Stimulated activated CD8-positive, alpha-beta memory T cell treated with anti-CD3 and anti-CD28 coated beads, Interleukin-2, amount 100 ng/mL, for 1 hour (primary cell): ENCODE measurements at places on chromosomes 6 and 20.

DNA sequence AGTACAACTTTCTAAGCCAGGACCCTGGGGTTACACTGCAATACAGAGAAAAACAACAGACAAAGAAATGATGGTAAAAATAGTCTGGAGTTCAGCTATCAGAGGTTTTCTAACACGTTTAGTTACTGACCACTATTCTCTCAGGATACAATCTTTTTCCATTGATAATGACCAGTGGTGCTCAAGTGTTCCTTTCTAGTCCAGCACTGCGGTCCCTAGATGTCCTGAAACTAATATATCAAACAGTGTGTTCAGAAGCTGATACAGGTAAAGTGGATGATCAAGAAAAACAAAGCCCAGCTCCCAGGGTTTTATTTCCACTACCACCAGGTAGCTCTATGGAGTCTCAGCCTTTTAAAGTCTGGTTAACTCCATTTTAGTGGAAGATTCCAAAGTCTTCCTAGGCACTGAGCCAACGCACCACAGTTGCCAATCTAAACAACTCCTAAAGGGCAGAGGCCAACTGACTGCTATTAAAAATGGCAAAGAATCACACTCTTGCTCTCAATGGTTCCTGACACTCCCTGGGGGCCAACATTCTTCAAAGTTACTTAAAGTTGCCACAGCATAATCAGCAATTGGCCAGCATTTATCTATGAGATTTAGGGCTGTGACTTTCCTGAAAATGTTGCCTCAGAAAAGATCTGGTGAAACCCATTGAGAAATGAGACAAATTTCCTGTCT, 38.2 kb downstream of the DZANK1 start:
- no peak for DNase-seq

- DNase-seq: no peak
These were observed 171.8 kb upstream of the BMP2 start for GRCh38 chr20:6595704-6596103.

DNA sequence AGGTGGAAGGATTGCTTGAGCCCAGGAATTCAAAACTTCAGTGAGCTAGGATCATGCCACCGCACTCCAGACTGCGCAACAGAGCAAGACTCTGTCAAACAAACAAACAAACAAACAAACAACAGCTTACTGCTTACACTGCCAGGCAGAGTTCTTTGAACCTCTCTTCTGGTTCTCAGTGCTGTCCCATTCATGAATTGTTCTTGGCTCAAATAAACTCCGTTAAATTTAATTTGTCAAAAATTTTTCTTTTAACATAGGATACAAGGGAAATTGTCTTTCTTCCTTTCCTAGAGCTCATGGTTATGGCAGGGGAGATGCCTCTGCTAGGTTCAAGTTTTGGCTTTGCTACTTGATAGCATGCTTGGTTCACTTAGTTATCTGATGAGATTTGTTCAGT, 29.7 kb upstream of the RFPL4B start:
- no peak for DNase-seq

GRCh38 chr20:58640446-58640845, 10.6 kb upstream of the STX16 start:
- DNase-seq: no peak

GRCh38 chr6:169723200-169723909, 945 bp downstream of the PHF10 start:
- DNase-seq: peak; percentile 49

- no peak for DNase-seq
These were observed 229.6 kb downstream of the MMUT start for GRCh38 chr6:49233483-49233882.

DNA sequence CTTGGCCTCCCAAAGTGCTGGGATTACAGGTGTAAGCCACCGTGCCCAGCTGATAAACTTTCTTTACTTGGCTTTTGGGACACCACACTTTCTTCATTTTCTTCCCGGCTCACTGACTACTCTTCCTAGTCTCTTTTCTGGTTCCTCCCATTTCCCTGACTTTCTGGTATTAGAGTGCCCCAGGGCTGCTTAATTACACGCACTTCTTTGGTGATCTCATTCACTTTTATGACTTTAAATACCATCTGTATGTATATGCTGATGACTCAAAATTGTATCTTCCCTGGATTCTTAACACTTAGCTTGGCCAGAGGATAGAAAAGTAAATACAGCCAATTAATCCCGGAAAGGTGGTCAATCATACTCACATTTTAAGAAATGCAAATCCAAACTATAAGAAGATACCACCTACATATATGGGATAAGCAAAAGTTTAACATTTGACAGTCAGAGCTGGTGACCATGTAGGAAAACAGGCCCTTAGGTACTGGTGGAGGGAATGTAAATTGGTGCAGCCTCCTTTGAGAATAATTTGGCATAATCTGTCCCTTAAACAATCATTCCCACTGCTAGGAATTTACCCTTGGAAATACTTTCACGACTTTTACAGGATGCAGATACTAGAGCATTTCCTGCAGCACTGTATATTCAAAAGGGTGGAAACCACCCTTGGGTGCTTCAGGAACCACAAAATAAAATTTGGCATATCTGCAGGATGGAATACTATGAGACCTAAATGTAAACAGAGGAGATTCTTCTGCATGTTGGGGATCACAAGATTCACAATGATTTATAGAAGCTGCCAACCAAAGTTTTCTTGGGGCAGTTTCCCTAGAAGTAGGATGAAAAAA, 9.4 kb upstream of the NANP start:
- no peak for DNase-seq

GRCh38 chr6:118327237-118327636, 220.9 kb upstream of the PLN start:
- DNase-seq: no peak

- no peak for DNase-seq
These were observed 91.1 kb upstream of the HIVEP1 start for GRCh38 chr6:11921017-11921438.

DNA sequence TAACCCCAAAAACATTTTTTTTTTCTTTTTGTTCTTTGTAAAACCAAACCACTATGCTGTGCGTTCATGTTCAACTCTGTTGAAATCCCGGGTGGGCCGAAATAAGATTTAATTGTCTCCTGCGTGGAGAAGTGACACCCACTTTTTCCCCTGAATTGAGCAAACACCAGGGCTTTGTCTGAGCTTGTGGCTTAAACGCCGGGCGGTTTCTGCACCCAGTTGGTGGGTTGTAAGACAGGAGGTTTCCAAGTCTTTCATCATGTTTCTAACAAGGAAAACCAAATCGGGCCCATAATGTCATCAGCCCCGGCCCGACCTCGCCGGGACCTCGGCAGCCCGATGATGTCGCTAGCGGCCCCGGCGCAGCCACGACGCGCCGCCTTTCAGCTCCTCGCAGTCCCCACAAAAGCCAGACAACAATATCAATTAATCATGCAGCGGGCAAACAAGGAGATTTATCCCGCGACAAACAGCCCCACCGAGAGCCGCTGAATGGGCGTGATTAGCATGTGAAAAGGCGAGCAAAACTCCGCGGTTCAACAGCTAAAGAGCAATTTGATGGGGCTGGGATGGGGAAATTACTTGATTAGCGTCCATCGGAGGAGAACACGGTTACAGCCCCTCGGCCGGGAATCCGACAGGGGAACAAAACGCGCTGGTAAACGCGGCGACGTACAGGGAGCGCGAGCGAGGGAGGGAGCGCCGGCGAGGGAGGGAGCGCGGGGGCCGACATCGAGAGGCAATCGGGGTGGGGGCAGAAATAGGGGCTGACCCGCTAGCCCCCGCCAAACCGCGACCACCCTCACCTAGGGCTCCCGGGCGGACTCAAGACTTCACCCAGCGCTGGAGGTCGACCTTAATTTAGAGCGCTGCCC, 5.3 kb downstream of the LINC00237 start:
- no peak for DNase-seq

DNA sequence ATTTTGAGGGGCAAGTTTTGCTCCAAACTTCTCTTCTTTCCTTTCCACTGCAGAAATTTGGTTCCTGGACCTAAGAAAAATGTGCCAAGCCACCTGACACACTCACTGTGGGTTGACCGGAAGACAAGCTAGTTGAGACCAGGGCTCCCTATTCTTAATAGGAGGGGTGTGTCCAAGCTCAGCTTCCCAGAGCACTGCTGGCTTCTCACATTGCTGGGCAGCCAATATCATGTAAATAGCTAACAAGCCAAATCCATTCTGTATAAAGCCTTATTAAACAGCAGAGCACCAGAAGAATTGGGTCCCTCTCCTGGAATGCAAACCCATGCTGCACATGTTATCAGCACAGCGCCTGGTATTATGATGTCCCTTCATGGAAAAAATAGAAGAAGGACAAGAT, 17.0 kb upstream of the SAMD3 start:
- no peak for DNase-seq

DNA sequence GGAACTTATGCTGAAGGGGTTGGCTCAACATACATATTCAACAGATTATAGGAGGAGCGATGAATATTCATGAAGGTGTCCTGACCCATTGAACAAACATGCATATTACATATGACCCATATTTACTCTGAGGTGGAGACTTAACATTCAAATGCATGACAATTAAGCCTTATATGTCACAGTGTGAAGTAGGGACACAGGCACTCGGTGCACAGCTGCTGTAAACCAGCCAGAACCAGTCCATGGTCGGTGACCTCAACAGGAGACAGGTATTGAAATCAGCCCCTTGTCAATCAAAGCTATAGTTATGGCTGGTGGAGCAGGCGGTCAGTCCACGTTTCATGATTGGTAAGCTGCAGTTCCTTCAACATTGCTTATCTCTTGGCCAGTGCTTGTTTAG, 347.3 kb downstream of the THBS2 start:
- no peak for DNase-seq

DNA sequence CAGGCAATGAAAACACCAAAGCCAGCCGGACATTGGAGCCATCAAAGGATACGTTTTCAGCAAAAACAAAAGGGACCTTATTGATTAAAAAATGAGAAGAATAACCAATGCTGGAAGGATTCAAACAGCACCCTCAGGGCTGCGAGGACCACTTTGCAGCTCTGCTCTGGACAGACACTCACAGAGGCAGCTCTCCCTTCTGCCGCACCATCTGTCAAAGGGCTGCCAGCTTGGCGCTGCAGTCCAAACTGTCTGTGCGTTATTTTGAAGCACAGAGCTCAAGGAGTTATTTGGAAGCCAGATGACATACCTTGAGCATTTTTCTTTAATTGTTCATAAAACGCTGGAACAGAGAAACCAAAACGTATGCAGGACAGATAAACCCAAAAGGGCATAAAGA, 85.2 kb downstream of the KIF16B start:
- DNase-seq: no peak

GRCh38 chr6:2168480-2168879, 76.9 kb downstream of the GMDS start:
- DNase-seq: no peak

- no peak for DNase-seq
These were observed 141.2 kb upstream of the ZFP64 start for GRCh38 chr20:52332649-52333250.

- no peak for DNase-seq
These were observed 2.5 kb upstream of the HEY2 start for GRCh38 chr6:125746731-125747588.

DNA sequence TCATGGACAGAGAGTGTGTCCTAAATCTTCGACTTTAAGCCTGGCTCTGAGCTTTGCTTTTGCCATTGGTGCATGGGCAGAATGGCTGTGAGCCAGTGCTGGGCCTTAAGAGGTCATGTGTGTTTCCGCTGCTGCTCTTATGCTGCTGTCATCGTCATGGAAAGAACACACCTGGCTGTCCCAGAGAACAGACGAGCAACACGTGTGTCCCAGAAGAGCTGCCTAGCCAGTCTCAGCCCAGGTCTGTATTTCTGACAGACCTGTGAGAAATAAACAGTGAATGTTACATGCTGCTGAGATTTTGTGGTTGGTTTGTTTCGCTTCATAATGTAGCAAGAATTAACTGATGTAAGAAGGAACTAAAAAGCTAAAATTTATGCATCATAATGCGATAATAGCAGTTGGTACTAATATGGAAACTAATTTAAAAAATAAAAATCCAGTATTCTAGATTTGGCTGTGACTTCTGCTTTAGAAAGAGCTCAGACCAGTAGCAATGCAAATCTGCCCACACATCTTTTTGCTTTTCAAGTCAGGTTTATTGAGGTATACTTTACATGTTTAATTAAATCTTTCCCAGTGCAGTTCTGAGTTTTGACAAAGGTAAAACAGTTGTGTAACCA, 11.5 kb upstream of the SCP2D1 start:
- DNase-seq: no peak

- no peak for DNase-seq
These were observed 36.8 kb upstream of the KLHL31 start for GRCh38 chr6:53702316-53702715.

DNA sequence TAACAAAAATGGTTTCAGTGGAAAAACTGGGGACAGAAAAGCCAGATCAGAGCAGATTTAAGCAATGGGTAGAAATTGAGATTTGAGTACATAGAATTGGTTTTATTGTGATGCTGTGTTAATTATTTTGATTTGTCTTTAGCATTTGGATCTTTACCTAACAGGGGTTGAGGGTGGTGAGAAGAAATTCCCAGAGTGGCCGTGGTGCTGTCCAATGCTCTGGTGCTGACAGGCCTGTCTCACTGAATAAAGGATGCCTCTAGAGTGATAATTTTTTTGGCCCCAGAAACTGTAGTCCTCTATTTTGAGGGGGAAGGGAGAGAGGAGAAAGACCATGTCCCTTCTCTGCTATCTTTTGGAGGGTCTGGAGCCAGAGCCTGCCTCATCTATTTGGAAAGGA, 79.1 kb downstream of the LYRM2 start:
- DNase-seq: no peak

DNA sequence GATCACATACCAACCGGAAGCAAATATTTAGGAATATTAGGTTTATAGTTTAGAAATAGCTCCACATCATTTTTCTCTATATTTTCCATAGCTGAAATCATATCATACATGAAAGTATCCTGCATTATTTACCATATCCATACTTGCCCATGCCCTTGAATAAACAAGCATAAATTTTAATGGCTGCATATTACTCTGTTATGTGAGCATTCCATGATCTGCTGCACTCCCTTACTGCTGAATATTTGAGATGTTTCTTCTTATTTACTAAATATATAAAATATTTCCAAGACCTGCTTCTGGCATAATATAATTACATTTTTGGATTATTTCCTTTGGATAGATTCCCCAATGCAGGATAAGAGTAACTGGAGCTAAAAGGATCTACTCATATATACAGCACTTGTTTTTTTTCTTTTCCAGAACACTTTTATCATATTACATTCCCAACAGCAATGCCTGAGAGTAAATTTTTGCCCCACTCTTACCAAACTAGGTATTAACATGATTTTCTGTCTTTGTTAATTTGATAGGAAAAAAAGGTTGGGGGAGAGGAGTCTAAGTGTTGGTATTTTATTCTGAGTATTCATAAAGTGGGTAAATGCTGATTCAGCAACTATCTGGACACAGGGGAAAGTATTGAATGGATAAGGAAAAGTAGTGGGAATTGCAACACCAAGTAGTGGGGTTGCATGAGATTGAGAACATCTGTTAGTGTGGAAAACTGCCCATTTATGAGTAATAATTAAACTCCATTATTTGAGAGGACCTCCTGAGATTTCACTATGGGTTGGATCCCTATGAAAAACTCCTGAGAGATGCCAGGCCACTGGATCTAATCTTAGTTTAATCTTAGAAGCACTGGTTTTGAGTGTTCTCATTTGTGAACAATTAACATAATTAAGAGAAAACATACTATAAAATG, 76.0 kb downstream of the MAN1A1 start:
- DNase-seq: no peak

- DNase-seq: no peak
These were observed 260.8 kb downstream of the ZFAND3 start for GRCh38 chr6:38080360-38080759.
